ENCODE measurements at places on chromosomes 3 and 15.

DNA sequence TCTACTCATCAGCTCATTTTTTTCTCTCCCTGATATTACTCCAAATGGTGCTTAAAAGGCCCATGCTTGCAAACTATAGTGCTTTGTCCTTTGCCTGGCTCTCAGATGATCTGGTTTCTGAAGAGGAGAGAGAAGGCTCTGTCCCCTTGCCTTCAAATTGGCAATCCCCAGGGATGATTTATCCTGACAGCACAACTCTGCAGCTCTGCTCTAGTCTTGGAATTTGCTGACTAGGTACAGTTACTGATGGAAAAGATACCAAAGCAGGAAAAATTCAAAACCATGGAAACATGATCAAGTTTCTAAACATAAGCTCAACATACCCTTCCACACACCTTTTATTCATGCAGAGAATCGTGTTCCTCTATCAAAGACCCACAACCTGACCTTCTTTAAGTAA lies 106.7 kb upstream of the CADPS start:
- no peak for DNase-seq

- DNase-seq, result no peak
These were observed 36.4 kb downstream of the RFTN1 start for GRCh38 chr3:16477056-16477455.

DNA sequence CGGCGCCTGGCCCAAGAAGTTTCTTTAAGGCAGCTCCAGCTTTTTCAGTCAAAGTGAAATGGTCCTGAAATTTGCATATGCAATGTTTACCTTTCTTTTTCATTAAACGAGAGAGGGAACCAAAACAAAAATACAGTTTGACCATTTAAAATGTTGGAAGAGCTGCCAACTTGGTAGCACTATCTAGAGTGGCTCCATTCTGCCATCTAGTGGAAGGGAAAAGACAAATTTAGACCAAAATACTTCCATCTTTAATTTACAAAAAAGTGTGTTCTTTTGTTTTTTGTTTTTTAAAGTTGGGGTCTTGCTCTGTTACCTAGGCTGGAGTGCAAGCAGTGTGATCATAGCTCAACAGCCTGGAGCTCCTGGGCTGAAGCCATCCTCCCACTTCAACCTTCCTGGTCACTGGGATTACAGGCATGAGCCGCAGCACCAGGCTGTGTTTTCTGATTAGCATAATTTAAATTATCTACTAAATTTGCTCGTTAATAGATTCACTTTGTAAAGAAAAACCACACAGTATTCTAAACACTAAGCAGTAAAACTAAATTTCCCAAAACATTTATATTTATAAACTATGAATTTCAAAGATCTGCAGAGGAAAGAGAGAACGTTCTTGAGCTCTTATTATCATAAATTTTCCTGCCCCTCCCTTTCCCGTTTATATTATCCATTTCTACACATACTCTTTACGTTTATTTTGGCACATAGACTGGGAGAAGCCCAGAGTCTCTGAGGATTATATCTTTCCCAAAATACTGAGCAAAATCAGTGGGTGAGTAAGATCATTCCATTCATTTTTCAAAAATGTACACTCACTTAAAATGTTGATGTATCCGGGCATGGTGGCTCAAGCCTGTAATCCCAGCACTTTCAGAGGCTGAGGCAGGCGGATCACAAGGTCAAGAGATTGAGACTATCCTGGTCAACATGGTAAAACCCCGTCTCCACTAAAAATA lies 15.4 kb upstream of the RFC4 start:
- no peak for DNase-seq

GRCh38 chr3:90035643-90036042 lies 928.2 kb downstream of the EPHA3 start:
- DNase-seq, result no peak

- DNase-seq, result no peak
These were observed 119.0 kb downstream of the AKAP13 start for GRCh38 chr15:85499371-85499887.

GRCh38 chr3:178628037-178628436 lies 91.8 kb downstream of the KCNMB2 start:
- DNase-seq, result no peak

DNA sequence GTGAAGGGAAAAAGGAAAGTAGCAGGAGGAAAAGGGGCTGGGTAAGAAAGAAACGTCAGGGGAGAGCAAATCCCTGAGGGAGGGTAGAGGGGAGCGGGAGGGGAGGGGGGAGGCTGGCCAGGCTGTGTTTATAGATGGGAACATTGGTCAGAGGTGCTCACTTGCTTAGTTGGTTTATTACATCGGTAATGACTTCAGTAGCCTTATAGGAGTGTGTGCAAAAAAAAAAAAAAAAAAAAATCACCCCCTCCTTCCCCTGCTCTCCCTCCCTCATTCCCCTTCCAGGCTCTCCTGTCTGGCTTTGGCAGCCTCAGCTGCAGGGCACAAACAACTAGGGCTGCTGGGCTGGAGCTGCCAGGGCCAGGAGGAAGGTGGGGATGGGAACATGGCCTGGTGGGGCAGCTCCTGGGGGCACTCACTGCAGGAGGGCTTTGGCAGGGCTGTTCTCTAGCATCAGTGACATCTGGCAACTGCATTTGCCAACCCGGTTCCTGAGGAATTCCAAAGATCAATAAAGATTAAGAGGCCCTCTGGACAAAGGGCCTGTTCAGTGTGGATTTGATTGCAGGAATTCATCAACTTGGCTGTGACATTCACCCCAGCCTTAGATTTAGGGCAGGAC lies 334.5 kb upstream of the FRG2C start:
- no peak for DNase-seq
